ENCODE measurements at places on chromosomes 7 and 10.

DNA sequence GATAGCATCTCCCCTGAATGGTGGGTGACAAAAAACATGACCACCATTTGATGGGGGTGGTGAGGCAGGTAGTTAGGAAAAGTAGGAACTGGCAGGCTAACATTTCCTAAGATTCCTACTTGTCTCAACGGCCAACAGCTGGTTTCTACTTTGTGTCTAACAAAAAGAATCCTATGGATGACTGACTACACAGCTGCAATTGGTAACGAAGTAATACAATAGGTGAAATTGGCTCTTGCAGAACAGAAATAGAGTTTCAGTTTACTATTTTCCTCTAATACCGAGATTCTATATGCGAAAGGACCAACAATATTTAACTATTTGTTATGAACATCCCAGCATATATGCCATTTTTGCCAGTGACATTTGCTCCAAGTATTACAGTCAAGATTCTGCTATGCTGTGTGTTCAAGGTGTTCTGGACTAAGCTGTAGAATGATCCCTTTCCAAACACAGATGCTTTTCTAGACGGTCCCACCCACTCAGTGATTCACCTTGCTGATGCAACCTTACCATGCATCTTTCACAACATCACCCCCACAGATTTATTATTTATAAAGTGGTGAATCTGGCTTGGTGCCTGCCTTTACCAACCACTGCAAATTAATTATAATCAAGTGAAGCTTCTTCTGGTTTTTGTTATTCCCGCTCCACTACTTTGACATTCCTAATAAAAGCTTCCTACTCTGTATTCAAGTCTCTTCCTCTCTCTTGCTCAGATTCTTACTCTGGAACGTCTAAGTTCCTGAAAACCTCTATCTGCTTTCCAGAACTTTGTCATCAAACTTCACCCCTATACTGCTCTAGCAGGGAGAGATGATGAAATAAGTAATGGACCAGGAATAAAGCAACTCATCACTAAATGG, 16.8 kb downstream of the BBIP1 start:
- no peak for DNase-seq

- DNase-seq = no peak
These were observed 174.0 kb upstream of the KCTD7 start for GRCh38 chr7:66454600-66455225.

GRCh38 chr7:33804140-33804660, 101.1 kb upstream of the BMPER start:
- DNase-seq = no peak

DNA sequence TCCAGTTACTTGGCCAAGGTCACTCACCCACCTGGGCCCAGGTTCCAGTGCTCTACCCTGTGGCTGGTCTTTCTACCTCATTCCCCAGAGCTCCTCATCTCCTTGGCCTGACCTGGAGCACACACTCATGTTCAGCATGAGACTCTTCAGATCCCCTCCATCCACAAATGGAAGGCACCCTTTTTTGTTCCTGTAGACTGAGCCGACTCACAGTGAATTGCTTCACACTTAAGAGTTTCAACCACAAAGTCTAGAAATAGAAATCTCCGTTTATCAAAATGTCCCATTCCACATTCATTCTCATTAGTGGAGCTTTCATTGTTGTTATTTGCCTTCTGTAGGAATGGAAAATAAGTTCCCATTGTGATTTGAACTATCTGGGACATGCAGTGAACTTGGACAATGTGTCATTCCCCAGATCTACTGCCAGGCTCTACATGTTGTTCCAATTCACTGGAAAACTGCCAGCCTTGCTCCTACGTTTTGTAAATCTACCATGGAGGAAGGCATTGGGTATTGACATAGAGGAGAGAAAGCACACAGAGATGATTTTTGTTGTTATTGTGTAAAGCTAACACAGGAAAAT, 125.3 kb upstream of the CELF2 start:
- no peak for DNase-seq

GRCh38 chr10:88392222-88392621, 190.9 kb downstream of the RNLS start:
- no peak for DNase-seq

DNA sequence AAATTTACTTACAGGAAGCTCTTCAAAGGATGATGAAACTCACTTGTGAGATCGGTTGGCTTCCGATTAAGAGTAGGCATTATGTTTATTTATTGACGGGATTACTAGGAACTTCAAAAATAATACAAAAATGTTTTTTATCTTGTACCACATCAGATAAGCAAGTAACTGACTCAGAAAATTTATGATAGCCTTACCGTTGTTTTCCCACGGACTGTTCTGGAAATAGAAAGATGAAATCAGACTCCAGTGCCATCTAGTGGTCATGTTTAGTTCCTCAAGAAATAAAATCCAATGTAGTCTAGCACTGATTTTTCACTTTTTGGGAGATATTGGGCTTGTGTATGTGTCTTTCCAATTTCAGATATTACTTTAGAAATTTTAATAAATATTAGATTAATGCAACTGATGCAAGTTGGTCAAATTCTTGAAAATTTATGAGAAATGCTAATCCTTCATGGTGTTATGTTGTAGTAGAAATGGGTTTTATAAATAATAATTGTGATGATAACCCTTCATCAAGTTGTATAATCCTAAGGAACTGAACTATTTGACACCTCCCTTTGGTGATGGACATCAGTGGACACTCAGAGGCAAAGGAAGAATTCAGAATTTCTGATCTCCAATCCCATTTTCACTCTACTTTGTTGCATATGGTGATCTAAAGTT, 168.8 kb downstream of the TMEM26 start:
- peak; percentile 33 for DNase-seq

DNA sequence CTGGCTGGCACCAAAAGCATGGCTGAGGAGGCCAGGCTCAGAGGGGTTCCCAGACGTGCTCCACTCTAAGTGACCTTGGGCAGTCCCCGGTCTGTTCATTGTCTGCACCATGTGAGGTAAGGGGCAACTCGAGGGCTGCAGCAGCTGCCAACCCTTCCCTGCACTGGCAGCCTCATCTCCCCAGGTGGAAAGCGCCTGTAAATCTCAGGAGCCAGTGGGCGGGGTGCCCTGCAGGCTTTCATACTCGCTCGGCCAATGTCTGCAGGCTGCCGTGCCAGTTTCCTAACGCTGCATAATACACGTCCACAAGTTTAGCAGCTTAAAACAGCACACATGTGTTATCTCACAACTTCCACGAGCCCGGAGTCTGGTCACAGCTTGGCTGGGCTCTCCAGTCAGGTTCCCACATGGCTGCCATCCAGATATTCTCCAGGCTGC, 12.6 kb upstream of the GDF10 start:
- no peak for DNase-seq

DNA sequence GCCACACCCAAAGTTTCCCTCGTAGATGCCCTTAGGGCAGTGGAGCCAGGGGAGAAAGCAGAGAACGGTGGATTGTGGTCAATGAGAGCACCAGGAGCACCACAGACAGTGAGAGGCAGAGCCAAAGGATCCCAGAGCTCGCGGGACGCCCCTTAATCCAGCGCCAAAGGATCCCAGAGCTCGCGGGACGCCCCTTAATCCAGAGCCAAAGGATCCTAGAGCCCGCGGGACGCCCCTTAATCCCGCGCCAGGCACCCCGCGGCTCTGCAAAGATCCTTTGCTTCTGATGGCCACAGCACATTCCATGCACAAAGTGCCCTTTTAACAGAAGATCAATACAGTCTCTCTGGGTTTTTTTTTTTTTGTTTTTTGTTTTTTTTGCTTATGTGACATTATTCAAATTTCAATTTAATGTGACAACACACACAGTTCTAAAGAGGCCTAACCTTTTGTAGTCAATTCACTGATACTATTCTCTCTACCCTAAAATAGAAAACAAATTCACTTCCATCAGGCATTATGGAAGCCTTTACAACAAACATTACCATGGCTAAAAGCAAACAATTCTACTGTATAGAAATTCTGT, 52.9 kb upstream of the NCAPG2 start:
- no peak for DNase-seq

DNA sequence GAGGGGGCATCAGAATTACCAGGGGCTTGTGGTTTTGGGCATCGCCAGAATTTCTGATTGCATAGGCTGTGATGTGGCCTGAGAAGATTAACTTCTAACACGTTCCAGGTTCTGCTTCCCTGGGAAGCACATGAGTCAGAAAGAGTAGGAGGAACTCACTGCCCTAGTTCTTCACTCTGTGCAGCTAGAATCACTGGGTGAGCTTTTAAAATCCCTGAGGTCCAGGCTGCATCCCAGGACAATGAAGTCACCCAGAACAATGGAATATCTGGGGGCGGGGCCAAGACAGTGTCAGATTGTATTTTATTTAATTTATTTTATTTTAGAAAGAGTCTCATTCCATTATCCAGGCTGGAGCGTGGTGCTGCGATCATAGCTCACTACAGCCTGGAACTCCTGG, 636.5 kb downstream of the CALN1 start:
- no peak for DNase-seq

GRCh38 chr7:83547526-83547925, 101.4 kb downstream of the SEMA3E start:
- peak; percentile 51 for DNase-seq

GRCh38 chr10:15461353-15462108, 90.4 kb upstream of the FAM171A1 start:
- DNase-seq = no peak

DNA sequence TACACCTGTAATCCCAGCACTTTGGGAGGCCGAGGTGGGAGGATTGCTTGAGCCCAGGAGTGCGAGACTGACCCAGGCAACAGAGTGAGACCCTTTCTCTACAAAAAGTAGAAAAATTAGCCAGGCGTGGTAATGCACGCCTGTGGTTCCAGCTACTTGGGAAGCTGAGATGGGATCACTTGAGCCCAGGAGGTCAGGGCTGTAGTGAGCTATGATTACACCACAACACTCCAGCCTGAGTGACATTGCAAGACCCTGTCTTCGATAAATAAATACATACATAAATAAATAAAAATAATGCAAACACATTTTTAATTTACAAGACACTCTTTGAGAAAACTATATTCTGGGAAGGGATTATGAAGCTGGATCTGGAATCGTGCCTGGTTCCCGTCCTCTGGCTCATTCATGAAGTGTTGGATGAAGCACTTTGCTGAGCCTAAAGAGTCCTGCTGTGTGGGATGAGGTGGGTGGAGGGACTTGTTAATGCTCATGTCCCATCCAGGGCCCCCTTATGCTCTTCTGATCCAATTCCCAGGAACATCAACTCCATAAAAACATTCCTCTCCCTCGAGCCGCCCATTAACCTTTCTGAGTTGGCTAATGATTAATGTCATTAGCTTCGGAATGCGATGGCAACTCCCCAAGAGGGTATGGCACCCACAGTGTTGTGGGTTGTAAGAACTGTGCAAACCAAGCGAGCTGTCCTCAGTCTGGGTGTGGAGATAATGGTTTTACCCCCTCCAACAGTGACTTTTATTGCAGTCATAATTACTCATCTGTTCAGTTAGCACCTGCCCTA, 236.3 kb downstream of the BAMBI start:
- DNase-seq = peak; percentile 56

GRCh38 chr10:89532476-89532875, 2.9 kb downstream of the SLC16A12 start:
- DNase-seq = no peak

DNA sequence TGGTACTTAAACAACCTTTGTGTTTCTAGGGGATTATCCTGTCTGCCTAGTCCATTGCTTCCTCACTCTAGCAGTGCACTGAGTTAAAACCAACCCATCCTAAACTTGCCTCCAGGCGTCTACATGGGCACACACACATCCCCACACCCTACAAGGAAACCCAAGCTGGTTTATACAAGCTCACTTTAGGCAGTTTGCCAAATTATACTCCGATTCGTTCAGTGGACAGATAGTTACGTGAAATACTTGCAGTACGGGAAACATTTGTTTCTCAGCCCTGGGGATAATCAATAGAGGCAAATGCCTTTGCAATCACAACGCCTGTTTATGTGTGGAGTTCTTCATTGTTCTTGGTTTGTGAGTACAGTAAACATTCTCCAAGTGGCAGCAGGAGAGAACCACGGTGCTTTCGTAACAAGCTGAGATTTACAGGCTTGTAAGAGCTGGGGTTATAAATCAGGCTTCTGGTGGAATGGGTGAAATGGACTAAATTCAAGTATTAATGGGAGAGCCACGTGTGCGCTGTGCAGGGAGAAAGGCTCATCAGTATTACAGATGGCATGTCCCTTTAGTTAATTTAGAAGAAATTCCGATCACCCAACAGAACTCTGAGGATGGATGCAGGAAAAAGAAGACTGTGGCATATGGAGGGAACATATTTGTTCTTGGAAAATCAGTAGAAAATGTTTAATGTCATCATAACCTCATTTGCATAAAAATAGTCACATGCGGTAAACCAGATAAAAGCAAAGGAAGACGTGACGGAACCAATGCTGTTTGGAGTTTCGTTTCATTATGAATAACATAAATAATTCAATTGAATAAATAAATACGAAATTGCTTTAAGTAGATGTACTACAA, 217.1 kb downstream of the GALNT17 start:
- DNase-seq = no peak

- DNase-seq = no peak
These were observed 57.4 kb upstream of the NRP1 start for GRCh38 chr10:33391611-33392465.

- DNase-seq = no peak
These were observed 2.7 kb downstream of the CCSER2 start for GRCh38 chr10:84331091-84331490.

GRCh38 chr10:63416376-63416775, 49.4 kb downstream of the JMJD1C start:
- no peak for DNase-seq

DNA sequence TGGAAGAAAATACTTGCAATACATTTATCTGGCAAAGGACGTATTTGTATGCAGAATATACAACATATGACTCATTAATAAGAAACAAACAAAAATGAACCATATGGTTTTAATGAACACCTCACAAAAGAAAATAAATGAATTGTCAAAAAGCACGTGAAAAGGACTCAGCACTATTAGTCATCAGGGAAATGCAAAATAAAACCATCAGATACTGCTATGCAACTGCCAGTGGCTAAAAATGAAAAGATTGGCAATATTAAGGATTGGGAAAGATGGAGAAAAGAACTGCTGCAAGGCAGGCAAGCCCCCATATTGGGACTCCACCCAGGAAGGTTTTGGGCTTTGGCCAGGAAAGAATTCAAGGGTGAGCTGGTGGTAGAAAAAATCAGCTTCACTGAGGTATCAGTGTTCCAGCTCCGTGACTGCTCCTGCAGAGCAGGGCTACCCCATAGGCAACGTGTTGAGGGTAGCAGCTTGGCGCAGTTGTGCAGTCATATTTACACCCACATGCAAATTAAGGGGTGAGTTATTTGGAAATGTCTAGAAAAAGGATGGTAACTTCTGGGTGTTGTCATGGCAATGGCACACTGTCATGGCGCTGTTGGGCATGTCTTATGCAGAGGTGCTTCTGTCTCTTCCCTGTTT, 72.7 kb downstream of the CUBN start:
- no peak for DNase-seq

GRCh38 chr7:80287400-80288174, 153.0 kb downstream of the GNAI1 start:
- no peak for DNase-seq

- DNase-seq = no peak
These were observed 11.0 kb downstream of the GRID1 start for GRCh38 chr10:86355571-86356038.

GRCh38 chr7:100185726-100186125, 8.0 kb downstream of the STAG3 start:
- DNase-seq = no peak
